ENCODE measurements at places on chromosomes 6 and 20.

- DNase-seq: no peak
Observed at GRCh38 chr6:80477591-80477990, 371.1 kb downstream of the BCKDHB start.

- DNase-seq: no peak
Observed at GRCh38 chr6:54267798-54268197, 40.4 kb upstream of the TINAG start.

DNA sequence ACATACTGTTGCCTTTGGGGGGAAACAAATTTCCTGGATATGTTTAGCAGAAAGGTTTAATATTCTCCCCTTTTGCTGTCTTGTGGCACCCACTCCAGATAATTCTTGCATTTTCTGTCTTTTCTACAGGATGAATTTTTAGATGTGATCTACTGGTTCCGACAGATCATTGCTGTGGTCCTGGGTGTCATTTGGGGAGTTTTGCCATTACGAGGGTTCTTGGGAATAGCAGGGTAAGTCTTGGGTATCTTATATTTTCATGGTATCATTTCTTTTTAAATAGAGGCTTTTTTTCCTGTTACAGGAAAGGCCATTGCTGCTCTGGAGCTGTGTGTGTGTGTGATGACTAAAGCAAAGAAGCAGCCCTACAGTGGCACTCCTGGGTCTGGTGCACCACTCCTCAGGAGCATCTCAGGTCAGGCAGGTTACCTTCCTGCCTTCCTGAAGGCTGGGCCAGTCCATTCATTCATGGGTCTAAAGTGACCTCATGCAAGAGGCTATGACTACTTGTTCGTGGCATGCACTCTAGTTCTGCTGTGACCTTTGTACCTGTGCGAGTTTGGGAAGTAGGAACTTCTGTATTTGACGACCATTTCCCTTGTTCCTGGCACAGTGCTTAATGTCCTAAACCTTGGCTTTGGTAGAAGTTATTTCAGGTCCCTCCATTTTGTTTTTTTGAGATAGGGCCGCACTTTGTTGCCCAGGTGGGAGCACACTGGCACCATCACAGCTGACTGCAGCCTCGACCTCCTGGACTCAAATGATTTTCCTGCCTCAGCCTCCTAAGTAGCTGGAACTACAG, 2.2 kb downstream of the RAB5IF start:
- no peak for DNase-seq

DNA sequence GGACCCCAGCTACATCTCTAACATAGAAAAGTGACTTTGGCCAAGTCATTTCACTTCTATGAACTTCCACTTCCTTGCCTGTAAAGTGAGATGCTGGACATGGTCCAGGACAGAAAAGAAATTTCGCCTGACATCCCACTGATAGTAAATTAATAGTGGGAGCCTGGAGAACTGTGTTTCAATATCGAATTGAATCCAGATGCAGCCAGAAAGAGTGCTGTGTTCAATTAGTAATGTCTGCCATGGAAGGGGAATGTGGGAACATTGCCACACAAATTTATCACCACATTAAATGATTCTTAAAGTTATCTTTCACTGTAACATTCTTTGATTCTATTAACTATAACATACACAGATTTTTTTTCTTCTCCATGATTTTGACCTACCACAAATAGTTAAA, 255.0 kb downstream of the HACE1 start:
- DNase-seq: no peak

All from T-helper 2 cell (primary cell).